Uterine smooth muscle cell (primary cell): ENCODE measurements at places on chromosomes 16 and 17. TPM values are rescaled to one million over a fixed set of nuclear protein-coding genes. Genes with fewer than 3 reads are reported as not detected.

IL34 gene
- total RNA-seq: 2.0 and 6.2 TPM in 2 replicates

NECAB2 gene
- total RNA-seq: 0.12 and 0.22 TPM in 2 replicates

BCL7C gene
- 51.4 and 53.5 TPM in 2 replicates for total RNA-seq

OTOP2 gene
- not detected in 2 replicates for total RNA-seq

KLHL11 gene
- 34.4 and 35.9 TPM in 2 replicates for total RNA-seq

CDIP1 gene
- 5.0 and 7.2 TPM in 2 replicates for total RNA-seq

CD19 gene
- not detected in 2 replicates for total RNA-seq

CDRT15L2 gene
- total RNA-seq: not detected in 2 replicates

CACNG5 gene
- total RNA-seq: not detected in 2 replicates

BCAR1 gene
- total RNA-seq: 52.8 and 55.7 TPM in 2 replicates

CDH13 gene
- 107 and 133 TPM in 2 replicates for total RNA-seq

ACOX1 gene
- total RNA-seq: 55.0 and 63.2 TPM in 2 replicates

EPOP gene
- total RNA-seq: 0.55 and 0.87 TPM in 2 replicates

PYY gene
- not detected in 2 replicates for total RNA-seq

HOXB2 gene
- 8.0 and 8.6 TPM in 2 replicates for total RNA-seq

G6PC1 gene
- not detected in 2 replicates for total RNA-seq

KIAA0513 gene
- 18.5 and 31.0 TPM in 2 replicates for total RNA-seq

RNF112 gene
- 1.5 and 2.1 TPM in 2 replicates for total RNA-seq

ITFG1 gene
- 50.4 and 68.2 TPM in 2 replicates for total RNA-seq

RHBDL1 gene
- 2.9 and 5.9 TPM in 2 replicates for total RNA-seq

HOXB1 gene
- not detected in 2 replicates for total RNA-seq

APOBR gene
- total RNA-seq: not detected in 2 replicates

OR3A2 gene
- total RNA-seq: under 0.01 and 0.12 TPM in 2 replicates

TP53 gene
- 14.9 and 23.9 TPM in 2 replicates for total RNA-seq

DNASE1 gene
- 17.8 and 19.5 TPM in 2 replicates for total RNA-seq

KRT12 gene
- total RNA-seq: under 0.01 TPM in 1 of 2 replicates, not detected in the other

CDH8 gene
- total RNA-seq: not detected in 2 replicates

CLUH gene
- total RNA-seq: 45.1 and 55.6 TPM in 2 replicates

COQ9 gene
- total RNA-seq: 52.4 and 52.7 TPM in 2 replicates

MYH3 gene
- total RNA-seq: 0.77 and 0.87 TPM in 2 replicates
